ENCODE measurements at places on chromosomes 7 and 10.

DNA sequence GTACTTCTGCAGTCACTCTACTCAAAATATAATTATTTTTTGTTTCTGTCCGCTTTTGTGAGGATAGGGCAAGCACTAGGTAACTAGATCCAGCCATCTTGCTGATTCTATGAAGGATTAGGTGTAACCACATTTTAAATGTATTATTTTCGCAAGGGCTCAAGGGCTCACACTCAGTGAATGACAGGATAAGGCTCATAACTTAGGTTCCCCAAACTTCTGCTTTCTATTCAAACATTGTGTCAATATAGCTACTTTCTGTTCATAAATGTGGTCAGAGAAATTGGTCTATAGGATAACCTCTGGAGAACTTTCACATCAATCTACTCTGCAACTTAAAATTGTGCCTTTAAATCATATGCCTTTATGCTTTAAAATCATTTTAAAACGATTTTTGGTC lies 1141.2 kb downstream of the SORCS1 start:
- no peak for DNase-seq

GRCh38 chr7:102412548-102412947 lies 16.4 kb downstream of the PRKRIP1 start:
- DNase-seq, result no peak

DNA sequence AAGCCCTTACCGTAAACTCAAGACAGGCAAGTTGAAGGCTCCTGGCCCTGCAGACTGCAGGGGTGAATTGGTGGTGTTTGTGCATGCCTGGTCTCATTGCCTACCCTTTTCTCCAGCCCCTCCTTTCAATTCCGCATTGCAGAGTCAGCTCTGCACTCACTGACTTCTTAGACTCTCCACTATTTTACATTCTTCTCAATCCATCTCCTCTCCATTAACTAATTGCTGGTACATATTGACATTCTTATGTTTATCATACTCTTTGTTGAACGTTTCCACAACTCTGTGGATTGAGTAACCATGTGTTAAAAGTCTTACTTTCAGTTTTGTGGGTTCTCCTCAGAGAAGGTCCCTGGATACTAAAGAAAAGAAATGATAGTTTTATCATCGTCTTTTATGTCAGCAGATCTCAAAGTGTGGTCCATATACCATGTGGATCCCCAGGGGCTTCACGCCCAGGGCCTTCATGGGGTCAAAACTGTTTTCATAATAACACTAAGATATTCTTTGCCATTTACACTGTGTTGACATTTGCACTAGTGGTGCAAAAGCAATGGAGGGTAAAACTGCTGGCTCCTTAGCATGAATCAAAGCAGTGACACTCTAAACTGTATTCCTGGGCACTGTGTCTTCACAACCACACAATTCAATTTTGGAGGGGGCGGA lies 135.4 kb upstream of the FZD1 start:
- no peak for DNase-seq

- DNase-seq, result no peak
These were observed 66.5 kb downstream of the SYPL1 start for GRCh38 chr7:106045586-106045985.

- DNase-seq, result no peak
These were observed 44.0 kb downstream of the AKR1D1 start for GRCh38 chr7:138120140-138120827.

DNA sequence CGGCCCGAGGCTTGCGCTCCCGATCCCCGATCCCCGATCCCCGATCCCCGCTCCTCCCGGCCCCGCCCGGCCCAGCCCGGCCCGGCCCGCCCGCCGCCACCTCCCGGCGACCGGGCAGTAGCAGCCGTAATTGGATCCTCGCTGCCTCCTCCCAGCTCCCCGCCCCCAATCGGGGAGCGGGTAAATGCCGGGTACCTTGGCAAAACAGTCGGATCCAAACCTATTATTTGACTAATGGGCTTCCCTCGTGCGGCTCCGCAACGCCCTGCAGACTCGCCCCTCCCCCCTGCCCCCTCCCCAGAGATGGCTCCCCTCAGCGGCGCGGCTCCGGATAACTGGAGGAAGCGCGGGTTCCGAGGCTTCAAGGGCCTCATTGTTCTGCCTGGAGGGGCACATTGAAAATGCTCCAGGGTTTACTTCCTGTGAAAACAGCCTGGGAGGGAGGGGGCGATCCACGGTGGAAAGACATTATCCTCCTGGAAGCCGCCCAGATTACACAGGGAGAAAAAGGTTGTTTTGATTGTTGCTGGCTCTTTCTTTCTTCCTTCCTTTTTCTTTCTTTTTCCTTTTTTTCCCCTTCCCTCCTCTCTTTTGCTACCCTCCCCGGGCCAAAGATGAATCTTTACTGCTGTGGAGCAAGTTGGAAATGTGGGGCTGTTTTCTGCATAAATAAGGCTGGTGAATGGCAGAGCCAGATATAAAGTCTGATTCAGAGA lies 94.7 kb upstream of the ZMIZ1 start:
- no peak for DNase-seq

DNA sequence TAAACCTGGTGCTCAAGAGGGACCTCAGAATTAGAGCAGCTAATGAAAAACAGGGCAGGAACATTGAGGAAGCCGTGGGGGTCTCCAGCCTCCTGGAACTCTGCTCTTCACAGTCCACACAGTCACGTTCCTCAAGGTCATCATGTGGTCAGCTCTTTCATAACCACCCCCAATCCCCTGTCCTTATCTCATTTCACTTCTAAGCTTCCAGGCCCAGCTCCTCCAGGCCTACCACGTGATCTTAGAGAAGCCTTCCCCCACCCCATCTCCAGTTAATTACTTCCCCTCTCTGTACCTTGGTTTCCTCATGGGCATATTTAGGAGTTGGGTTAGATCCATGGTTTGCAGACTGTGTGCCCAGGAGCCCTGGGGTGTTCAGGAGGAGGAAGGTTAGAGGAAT lies 106.4 kb upstream of the TCF7L2 start:
- DNase-seq, result no peak

DNA sequence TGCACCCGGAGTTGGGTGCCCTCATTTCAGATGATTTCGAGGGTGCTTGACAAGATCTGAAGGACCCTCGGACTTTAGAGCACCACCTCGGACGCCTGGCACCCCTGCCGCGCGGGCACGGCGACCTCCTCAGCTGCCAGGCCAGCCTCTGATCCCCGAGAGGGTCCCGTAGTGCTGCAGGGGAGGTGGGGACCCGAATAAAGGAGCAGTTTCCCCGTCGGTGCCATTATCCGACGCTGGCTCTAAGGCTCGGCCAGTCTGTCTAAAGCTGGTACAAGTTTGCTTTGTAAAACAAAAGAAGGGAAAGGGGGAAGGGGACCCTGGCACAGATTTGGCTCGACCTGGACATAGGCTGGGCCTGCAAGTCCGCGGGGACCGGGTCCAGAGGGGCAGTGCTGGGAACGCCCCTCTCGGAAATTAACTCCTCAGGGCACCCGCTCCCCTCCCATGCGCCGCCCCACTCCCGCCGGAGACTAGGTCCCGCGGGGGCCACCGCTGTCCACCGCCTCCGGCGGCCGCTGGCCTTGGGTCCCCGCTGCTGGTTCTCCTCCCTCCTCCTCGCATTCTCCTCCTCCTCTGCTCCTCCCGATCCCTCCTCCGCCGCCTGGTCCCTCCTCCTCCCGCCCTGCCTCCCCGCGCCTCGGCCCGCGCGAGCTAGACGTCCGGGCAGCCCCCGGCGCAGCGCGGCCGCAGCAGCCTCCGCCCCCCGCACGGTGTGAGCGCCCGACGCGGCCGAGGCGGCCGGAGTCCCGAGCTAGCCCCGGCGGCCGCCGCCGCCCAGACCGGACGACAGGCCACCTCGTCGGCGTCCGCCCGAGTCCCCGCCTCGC lies at the start of gene EGFR:
Gene EGFR (plus strand): TSS at position 657 of the 830 bp plus-strand sequence. CDS start 261 bp downstream, outside the sequence.
- DNase-seq, result peak; percentile 21

DNA sequence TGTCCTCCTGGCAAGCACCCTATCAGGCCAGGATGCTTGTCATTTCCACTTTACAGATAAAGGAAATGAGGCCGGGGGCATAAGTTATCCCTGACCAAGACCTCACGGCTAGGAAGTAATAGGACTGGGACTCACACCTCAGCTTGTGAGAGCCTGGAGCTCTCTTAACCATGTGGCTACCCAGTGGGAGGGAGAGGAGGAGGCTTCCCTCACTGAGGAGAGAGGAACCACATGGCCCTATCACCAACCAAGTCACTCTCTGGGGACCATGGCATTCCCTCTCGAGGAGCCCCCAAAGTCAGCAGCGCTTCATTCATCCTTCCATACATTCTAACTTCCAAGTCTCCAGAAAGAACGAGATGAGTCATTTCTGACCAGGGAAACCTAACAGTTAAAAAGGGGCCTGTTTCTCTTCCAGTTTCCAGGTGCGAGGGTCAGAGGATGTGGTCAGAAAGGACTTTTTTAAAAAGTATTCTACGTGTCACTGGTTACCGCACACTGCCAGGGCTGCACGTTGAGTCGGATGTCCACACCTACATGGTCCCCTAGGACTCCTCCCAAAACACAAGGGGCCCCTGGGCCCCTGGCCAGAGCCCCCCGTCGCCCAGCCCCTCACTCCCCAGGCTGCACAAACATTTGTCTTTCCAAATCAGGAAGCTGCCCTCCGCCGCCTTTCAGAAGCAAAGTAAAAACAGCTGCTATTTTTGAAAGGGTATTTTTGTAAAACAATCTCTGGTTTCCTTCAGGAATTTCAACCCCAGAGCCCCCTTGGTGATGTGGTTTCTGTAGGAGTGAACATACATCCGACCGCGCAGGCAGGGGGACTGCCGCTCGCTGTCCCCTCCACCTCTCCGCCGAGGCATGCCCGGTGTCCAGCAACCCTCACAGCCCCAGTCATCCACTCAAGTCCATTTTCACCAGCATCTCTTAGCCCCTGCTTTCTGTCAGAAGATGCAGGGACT lies 128.2 kb upstream of the CHST15 start:
- no peak for DNase-seq

DNA sequence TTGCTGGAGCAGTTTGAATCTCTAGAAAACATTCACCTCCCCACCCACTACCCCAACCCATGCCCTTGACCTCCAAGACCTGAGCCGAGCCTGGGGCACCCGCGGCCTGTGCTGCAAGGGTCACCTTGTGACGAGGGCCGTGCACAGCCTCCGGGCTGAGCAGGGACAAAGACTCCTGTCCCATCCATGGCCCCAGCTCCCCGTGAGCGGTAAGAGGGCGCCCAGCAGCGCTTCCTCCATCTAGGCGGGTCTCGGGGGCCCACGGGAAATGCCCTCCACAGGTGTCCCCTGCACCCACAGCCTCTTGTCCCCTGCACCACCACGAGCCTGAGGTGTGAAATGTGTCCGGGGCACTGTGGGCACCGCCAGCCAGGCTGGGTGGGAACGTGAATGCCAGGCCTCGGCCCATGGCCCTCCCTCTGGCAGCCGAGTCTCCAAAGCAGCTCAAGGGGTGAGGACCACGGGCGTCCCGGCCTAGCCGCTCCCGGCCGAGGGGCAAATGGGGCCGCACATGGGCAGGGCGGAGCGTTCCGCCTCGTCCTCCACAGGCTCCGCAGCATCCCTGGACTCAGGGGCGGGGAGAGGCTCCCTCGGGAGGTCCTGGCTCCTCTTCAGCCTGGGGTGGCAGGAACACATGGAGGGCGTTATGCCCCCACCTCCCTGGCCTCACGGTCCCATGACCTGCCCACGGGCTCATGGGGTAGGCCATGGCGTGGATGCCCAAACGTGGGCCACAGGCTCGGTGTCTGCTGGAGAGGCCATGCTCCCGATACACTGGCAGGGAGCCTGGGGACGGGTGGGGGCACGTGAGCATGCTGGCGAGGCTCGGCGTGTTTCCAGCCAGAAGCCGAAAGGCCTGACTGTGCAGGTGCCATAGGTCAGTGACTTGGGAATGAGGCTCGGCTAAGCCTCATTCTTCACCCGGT lies 21.1 kb downstream of the DPYSL4 start:
- DNase-seq, result no peak

- no peak for DNase-seq
These were observed 2.1 kb downstream of the CHST3 start for GRCh38 chr10:71966046-71967004.

GRCh38 chr10:49194212-49194920 lies 6.2 kb upstream of the TMEM273 start:
- no peak for DNase-seq

- no peak for DNase-seq
These were observed 48.5 kb downstream of the GRID1 start for GRCh38 chr10:86317949-86318725.

All from C1 segment of cervical spinal cord (tissue), 14 donors.